ENCODE measurements at places on chromosomes 12 and 14.
A peak's percentile ranks its signal among the peaks of the same experiment; 100 is the strongest.

DNA sequence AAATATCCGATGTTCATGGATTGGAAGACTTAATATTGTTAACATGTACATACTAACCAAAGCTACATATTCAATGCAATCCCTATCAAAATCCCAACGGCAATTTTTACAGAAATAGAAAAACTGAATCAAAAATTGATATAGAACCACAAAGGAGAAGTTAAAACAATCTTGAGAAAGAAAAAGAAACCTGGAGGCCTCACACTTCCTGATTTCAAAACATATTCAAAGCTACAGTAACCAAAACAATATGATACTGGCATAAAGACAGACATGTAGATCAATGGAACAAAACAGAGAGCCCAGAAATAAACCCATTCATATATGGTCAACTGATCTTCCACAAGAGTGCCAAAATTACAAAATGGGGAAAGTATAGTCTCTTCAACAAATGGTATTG lies 5.4 kb upstream of the PELI2 start:
- no peak for DNase-seq

- DNase-seq: no peak
These were observed 1717.7 kb upstream of the SEL1L start for GRCh38 chr14:83251402-83251801.

DNA sequence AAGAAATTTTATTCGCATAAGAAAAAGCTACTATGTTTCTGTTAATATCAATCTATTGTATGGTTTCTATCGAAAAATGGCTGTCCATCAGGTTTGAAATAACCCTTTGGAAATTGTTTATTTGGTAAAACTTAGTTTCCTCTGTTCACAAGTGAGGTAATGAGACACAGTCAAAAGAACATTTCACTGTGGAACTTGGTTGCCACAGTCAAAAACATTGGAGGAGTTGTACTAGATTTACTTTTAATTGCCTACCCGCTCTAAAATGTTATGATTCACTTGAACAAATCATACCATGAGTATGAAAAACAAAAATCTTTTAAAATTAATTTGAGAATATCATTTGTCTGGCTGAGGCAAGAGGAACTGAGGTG lies 46.5 kb downstream of the ITPR2 start:
- no peak for DNase-seq

GRCh38 chr12:5771756-5772155 lies 173.3 kb downstream of the ANO2 start:
- DNase-seq: no peak

GRCh38 chr12:60684988-60685655 lies 1089.3 kb downstream of the SLC16A7 start:
- no peak for DNase-seq

DNA sequence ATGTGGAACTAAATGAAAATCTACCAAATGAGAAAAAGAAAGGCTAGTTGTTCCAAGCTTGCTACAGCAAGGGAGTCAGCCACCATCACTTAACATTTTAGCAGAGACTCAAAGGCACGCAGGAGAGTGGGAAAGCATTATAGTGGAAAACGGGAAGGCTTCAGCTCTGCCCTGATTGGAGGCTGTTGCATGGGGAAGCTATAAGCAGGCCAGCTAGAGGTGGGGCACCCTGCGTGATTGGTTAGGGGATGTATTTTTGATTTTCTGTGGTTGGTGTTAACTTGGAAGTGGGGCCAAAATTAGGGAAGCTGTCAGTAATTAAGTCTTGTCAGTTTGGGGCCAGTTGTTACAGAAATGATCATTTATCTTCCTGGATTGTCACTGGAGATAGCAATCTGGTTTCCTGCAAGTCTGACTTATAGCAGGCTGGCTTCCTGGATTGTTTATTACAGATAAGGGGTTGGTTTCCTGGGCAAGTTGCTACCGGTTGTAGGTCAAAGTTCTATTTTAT lies 93.9 kb downstream of the FAR2 start:
- no peak for DNase-seq

GRCh38 chr14:99930420-99931274 lies 134.6 kb upstream of the EVL start:
- DNase-seq: no peak

GRCh38 chr14:31219169-31219568 lies 11.6 kb upstream of the HECTD1 start:
- DNase-seq: no peak

- no peak for DNase-seq
These were observed 35.7 kb upstream of the NCOR2 start for GRCh38 chr12:124603100-124603541.

DNA sequence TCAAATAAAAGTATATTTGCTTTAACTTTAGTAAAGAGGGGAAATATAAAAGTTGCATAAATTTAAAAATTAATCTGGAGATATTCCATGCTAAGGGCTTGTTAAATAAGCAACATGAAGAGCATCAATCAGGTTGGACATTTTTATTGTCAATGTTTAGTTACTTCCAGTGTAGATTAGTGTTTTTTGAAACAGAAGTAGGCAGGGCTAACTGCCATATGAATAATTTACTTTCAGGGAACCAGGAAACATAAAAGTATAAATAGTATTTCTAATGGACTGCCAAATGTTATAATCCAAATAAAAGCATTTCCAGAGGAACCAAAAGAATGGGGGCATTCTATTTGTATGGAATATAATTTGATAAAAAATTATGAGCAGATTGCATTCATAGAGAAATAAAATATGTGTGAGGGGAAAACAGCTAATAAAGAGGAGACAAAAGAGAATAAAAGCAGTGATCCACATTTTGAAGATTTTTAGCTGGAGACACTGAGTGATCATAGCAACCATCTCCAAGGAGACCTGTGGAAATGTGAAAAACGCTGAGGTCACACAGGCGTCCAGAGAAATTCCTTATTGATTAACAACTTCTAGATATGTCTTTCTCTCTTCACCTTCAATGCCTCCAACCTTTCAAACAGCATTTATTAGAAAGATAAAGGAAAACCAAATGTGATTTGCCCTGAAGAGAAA lies 70.8 kb downstream of the SRGAP1 start:
- DNase-seq: peak; percentile 11

DNA sequence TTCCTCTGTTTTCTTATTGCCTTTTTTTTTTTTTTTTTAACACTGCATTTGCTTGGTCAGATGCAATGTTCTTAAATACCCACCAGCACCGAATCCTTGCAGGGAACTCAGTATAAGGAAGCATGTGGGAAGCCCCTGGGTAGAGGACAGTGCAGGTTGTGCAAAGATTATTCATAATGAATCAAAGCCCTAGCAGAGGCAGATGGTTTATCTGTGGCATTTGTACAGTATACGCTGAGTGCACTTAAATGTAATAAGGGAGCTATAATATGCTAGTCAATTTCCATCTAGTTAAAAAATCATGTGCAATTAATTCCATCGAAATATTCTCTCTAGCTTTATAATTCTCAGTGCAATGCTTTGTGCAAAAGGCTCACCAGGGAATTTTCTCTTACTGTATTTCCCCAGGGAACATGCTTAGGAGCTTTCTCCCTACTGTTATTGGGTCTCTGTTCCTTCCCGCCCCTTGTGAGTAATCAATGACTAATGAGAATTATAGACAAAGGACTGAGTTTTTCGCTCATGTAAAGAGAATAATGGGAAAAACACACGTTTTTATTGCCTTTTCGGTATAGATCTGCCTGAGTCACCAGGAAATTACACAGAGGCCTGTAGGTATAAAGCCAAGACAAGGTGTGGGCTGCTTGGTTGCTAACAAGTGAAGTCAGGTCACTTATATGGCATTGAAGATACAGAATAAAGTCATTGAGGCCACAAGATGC lies 1214.3 kb upstream of the TMEM132C start:
- no peak for DNase-seq

DNA sequence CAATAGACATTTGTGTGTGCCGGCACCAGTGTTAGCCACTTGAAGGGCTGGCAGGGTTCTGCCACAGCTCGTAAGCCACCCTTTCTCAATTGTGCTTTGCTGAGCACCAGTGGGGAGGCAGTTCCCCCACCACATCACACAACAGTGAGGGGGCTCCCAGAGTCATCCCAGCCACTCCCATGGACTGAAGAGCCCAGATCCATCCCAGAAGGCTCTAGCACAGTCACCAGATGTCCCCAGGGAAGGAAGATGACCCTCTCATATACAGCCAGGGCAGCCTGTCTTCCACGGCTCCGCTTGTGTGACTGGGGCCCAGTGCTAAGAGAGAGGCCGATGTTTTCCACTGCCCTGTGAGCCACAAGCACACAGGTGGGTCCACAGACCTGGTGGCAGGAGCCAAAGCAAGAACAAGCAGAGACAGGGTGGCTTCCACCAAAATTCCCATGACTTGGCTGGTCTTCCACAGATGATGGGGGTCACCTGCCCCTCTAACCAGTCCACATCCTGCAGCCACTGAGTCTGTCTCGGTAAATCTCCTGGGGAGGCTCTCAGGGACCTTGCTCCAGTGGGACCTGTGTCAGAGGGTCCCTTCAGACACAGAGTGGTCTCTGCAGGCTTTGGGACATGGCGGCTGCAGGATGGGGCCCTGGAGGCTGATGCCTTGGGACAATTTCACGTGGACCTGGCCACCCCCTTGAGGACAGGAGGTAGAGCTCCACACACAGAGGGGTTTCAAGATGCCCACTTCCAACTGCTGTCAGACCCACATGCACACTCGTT lies 71.9 kb upstream of the DDX11 start:
- DNase-seq: no peak

DNA sequence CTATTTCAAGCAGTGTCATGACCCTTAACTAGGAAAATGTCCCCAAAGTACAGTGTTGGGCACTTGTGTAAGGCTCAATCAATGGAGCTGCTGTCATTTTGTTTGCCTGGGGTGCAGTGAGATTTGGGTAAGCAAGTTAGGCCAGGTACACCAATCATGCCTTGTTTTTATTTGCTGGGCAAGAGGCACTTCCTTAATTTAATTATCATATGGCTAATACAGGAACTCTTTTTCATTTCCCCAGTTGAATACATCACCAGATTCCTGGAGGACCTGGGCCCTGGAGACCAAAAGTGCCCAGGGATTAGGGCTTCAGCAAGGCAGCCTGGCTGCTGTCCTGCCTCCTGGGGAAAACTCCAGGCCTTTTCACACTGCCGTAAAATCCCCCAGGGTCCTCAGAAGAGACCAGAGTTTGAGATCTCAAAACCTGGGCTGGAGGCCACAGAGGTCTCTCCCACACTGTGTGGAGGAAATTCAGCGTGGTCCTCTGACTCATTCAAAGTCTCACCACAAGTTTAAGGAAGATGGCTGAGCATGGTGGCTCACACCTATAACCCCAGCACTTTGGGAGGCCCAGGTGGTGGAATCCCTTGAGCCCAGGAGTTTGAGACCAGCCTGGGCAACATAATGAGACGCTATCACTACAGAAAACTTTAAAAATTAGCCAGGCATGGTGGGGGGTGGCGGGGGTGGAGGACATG lies 28.4 kb upstream of the FOXN3 start:
- DNase-seq: no peak

GRCh38 chr14:78848234-78848820 lies 678.2 kb downstream of the NRXN3 start:
- peak; percentile 6 for DNase-seq

DNA sequence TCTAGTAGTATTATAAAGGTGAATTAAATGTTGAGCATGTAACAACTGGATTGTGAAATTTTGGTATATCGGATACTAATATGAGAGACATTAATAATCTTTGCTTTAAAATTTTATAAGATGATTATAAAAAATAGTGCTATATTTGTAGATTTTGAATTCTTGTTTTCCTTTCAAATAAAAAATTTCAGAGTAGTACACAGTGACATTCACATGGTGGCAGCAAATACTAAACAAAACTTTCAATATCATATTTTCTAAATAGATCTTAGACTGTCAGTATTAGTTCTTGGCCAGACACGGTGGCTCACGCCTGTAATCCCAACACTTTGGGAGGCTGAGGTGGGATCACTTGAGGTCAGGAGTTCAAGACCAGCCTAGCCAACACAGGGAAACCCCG lies 166.0 kb downstream of the NAV3 start:
- DNase-seq: no peak

DNA sequence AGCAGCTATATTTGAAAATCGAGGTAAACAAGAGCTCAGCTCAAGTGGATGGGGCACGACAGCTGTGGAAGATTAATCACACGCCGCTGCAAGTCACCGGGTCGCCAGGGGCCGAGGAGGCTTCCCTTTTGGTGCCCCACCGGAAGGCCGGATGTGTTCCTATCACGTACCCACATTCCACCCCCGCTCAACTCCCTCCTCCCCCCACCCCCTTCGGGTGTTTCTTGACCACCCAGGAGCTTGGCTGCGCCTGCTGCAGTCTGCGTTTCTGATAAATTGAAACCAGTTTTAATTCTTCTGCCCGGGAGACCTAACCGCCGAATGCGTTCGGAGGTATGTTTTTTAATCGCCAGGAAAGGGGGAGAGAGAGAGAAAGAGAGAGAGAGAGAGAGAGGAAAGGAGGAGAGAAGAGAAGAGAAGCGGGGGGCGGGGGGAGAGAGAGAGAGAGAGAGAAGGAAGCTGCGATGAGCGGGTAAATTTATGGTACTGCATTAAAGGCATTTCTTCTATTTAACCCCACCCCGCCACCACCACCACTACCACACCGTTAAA lies 1.8 kb downstream of the SLC8A3 start:
- peak; percentile 59 for DNase-seq

DNA sequence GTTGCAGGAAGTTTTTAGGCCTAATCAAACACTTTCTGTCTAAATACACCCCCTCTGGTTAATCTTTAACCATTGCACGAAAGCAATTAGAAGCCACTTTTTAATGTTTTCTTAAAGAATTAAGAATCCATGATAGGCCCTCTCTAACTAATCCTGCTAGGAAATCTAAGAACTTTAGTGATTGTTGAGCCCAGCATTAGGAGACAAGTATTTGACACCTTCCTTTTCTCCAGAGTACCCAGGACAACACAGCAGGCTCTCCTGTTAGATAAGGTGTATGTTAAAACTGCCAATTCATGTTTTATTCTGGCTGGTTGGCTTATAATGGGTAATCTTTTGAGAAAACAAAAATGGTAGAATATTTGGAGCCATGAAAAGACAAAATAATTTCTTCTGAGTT lies 95.0 kb downstream of the ALX1 start:
- no peak for DNase-seq

DNA sequence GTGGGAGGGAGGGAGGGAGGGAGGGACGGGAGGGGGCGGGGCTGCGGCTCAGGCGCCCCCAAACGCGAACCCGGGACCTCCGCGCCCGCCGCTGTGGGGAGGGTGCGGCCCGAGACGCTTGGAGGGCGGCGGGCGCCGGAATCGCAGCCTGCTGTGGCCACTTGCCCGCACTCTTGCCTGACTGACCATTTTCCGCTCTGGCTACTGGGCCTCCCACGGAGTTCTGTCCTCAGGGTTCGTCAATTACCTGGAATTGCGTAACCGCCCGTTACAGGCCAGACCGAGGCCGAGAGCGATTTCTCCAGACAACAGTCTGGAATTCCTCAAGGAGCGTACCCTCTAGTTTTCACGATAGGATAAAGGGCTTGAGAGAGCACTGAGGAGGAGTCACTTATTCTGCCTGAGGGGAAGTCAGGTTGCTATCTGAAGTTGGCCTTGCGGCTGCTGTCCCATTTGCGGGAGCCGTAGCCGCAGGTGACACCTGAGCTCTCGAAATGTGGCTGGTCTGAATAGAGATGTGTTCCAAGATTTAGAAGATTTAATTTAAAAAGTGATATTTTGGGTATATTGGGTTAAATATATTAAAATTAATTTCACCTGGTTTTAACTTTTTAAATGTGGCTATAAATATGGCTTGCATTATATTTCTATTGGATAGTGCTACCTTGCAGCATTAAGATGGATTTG lies 446 bp upstream of the ZNF641 start:
- DNase-seq: no peak

Measured in NCI-H1092 (cell line).